ENCODE measurements at places on chromosomes 1 and 21.

DNA sequence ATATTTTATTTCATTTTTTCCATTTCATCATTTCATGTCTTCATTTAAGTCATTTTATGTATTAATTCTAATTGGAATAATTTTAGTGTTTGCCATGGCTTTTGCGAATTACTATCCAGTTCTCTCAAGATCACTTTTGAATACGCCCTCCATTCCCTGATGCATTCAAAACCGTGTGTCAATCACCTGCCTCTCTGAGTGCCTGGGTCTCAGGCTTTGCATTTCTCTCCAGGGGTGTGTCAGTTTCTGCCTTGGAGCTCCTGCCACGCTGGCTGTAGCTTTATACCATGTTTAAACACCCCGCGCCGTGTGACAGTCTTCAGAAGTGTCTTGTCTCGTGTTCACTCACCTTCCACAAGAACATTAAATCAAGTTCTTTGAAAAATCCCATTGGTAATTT is 7.4 kb upstream of the DNMT3L start:
- no peak for DNase-seq

GRCh38 chr1:162087111-162087510 is 17.6 kb downstream of the NOS1AP start:
- DNase-seq = no peak

DNA sequence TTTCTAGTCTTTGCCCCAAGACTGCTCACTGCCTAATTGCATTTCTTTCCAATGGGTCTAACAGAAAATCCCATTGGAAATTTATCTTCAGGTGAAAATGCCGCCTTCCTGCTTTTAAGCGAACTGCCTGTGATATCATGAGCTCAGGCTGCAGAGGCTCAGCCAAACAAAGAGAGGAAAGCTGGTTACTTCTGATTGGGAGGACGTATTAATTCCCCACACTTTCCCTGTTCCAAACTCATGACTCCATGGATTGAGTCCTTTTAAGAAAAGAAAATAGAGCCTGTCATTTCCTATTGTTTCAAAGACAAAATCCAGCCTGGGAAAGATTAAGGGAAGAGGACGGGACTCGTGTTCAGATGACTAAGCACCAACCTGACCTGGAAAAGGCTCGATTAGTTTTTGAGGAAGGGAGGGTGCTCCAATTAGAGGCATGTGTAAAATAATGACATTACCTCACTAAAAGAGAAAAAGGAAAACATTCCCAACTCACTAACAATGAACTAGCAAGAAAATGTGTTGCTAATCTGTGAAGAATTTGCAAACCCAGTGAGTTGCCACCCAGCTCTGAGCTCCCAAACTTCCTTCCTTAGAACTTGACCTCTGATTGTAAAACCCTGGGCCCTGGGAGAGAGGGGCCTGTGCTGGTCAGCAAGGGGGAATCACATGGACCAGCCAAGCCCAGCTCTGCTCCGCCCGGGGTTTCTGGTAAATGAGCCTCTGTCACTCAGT is 61.2 kb downstream of the TCP10L start:
- peak; percentile 79 for DNase-seq

GRCh38 chr1:5597171-5597850 is 394.9 kb downstream of the NPHP4 start:
- peak; percentile 25 for DNase-seq

GRCh38 chr1:225544924-225545323 is 108.0 kb downstream of the ENAH start:
- no peak for DNase-seq

DNA sequence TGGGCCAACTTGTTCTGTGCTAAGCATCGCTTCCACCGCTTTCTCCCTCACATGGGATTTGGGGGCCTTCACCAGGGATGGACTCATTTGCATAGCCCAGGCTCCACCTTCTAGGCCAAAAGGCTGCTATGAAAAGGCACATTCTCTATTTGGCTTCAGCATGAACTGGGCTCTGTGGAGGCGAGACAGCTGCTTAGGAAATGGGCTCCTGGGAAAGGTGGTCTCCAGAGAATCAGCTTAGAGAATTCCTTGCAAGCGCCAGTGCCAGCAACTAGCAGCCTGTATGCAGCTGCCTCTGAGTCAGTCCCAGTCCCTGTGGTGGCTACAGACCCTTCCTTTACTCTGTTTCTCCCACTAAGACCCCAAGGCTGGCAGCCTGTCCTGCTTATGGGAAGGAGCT is 214.5 kb downstream of the HIVEP3 start:
- no peak for DNase-seq

- no peak for DNase-seq
These were observed 161.0 kb downstream of the PLXNA2 start for GRCh38 chr1:208083016-208083714.

DNA sequence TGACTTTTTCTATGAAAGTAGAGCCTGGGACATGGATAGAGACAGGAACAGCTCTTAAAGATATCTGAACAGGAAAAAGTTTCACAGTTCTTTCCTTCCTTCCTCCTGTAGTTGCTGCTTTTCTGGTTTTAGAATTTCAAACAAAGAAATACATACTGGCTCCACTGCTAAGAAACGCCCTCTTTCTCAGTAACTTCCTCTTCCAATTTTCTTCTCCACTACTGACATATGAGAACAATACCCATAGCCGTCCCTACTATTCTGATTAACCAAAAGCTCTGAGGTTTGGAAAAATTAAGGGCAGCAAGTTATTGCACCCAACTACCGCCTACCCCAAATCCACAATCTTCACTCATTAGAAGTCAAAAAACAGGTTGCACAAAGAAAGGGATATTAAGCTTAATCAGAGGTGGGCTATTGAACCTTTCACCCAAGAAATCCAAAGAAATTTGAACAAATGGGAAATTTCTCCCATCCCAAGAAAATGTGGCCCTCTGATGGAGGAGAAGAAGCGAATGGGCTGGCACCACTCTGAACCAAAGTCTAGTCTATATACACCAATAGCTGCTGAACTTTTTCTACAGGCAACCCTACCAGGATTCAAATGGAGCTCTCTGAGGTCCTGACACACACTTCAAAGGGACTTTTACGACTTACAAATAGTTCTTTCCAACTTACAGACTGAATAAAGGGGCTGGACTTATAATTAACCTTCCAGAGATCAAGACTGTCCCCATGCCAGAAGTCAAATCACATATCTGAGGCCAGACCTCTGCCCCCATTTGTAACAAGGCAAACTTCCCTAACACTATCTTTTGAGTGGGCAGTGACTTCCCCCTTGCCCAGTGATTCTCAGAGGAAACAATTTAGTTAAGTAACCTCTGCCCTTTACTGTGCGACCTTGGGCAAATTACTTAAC is 1.7 kb downstream of the WASF2 start:
- DNase-seq = peak; percentile 45

DNA sequence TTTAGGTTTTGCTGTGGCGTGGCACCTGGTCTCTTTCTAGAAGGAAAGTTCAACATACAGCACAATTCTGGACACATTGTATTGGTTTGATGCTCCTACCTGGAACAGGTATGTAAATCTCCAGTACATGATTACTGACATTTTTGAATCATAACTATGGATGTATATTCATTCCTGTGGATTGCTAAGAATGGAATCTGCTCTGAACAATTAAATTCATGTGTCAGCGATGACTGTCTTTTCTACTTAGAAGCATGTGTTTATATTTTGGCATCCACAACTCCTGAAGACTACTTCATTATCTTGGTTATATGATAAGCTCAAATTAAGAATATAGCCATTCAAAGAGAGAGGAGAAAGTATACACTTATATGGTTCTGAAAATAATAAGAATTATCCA is 291.8 kb downstream of the CHRM3 start:
- DNase-seq = peak; percentile 4

DNA sequence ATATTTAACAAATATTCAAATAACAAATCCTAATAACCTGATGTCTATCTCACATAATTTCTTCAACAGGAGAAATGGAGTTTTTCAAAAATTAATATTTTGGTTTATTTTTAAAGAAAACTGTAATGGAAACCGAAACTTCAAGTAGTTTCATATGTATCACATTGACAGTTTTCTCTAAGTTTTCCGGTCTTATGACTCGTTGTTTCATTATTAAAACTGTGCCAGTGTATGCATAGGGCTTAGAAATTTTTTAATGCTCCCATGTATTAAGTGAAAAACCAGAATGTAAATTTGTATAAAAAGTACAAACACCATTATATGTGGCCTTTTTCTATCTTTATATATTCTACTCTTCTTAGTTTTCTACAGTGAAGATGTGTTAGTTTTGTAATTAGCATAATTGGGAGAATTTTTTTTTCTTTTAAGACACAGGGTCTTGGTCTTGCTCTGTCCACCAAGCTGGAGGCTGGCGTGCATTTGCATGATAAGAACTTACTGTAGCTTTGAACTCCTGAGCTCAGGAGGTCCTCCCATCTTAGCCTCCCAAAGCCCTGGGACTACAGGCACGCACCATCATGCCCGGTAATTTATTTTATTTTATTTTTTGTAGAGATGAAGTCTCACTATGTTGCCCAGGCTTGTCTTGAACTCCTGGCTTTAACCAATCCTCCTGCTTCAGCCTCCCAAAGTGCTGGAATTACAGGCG is 43.9 kb upstream of the SAMSN1 start:
- no peak for DNase-seq

GRCh38 chr21:27248814-27249213 is 281.9 kb upstream of the ADAMTS5 start:
- no peak for DNase-seq

GRCh38 chr21:31043471-31043870 is 5.2 kb upstream of the KRTAP19-8 start:
- no peak for DNase-seq

DNA sequence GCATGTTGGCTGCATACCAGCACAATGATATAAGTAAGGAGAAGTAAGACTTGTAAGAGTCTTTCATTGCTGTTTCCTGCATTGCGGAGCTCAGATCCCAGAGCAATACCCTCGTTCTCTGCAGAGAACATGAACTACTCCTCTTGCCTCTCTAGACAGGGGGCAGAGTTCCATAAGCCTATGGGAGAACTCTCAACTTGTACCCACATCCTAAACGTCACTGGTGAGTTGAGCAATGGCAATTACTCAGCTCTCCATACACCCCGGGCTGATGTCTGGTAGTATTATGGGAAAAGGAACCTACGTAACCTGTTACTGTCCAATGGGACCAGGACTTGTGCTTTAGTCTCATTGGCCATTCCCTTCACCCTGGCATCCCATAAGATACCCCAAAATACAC is 27.3 kb upstream of the ZNF496 start:
- DNase-seq = peak; percentile 69

DNA sequence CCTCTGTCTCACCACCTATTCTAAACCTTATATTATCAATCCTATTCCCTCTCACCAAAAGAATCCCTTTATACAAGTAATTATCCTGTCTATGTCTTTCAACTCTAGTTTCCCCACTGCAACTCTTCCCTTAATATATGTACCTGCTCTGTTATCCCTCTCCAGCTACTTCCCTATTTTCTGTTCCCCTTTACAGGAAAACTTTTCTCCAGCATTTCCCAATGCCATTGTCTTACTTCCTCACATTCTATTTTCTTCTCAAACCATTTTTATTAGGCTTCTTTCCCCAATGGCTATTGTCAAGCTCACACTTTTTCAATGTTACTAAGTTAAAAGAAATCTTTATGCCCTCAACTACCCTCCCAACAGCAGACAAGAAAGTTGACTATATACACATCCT is 11.6 kb downstream of the DPYD start:
- no peak for DNase-seq

GRCh38 chr1:178940068-178940765 is 69.3 kb upstream of the ANGPTL1 start:
- no peak for DNase-seq

DNA sequence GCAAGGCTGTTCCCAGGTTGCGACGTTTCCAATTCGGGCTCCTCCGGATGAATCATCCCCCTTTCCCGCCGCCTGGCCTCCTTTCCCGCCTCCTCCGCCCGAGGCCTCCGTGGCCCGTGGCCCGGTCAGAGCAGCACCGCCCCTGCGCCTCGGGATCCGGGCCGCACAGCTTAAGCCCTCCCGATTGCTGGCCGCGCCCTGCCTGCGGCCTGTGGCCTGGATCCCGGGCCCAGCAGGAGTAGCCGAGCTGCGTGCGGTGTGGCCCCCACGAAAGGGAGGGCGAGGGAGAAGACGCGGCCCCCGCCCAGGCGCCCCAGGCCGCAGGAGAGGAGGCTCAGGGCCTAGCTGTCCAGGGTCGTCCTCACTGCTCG is 1.0 kb downstream of the TMEM200B start:
- DNase-seq = peak; percentile 46

GRCh38 chr1:20275319-20275925 is 15.3 kb upstream of the VWA5B1 start:
- no peak for DNase-seq

DNA sequence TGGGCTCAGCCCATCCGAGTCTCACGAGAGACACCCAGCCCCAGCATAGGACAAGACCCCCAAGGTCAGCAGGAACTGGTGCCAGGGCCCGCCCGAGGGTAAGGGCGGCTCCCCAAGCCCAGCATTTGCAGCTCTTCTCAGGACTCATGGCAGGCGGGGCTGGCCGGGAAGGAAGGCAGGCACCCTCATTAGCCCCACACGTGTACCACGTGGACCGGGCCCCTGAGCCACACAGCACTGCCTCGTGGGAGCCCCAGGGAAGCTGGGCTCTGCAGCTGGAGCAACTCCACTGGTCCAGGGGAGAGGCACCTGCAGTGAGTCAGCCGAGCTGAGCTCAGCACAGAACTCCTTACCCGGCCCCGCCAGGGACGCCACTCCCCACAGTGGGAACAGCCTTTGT is 97.7 kb upstream of the IFFO2 start:
- DNase-seq = peak; percentile 60

DNA sequence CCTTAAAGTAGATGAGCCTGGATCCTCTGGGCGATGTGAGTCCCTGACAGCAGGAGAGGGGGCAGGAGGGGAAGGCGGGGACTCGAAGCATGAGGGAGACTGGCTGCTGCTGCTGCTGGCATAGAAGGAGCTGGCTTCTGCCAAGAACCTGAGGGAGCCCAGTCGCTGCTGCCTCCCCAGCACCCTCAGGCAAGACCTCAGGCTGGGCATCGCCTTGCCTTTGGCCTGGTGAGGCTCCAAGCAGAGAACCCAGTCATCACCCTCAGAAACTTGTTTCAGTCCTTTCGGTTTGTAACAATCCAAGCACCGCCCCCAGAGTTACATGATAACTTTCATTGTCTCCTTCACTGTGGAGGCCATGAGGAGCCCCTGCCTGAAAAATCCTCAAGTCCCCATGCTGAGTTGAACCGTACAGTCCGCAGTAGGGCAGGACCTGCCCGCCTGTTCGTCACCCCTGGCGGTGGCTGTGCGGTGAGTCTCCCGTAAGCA is 38.8 kb downstream of the POFUT2 start:
- no peak for DNase-seq

- peak; percentile 77 for DNase-seq
These were observed 40.9 kb upstream of the SLC6A9 start for GRCh38 chr1:44072204-44072603.

- DNase-seq = no peak
These were observed 120.6 kb upstream of the ARHGEF16 start for GRCh38 chr1:3333903-3334302.

- DNase-seq = no peak
These were observed 109.6 kb upstream of the BMP8A start for GRCh38 chr1:39381839-39382238.

- no peak for DNase-seq
These were observed 194.0 kb upstream of the SGIP1 start for GRCh38 chr1:66339944-66340343.

- DNase-seq = no peak
These were observed 25.6 kb downstream of the SLX9 start for GRCh38 chr21:44965251-44966022.

GRCh38 chr21:42048870-42049577 is 22.1 kb upstream of the UMODL1 start:
- DNase-seq = no peak

- no peak for DNase-seq
These were observed 1.6 kb downstream of the CRABP2 start for GRCh38 chr1:156703741-156704140.
